ENCODE measurements at places on chromosomes 11 and 22.

DNA sequence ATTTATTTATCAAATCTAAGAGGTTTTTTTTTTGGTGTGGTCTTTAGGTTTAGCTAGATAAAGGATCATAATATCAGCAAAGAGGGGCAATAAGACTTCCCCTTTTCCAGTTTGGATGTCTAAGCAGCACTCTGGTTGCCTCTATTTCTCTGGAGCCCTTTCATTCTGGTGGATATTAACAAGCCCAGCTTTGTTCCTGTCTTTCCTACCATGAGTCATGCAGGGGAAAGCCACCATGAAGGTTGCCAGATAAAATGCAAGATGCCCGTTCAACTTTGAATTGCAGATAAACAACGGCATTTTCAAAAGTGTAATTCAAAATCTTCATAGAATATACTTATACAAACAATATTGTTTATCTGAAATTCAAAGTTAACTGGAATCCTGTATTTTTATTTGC lies 143.6 kb downstream of the ADAMTS15 start:
- DNase-seq = no peak

GRCh38 chr22:27245056-27245455 lies 556.5 kb downstream of the MN1 start:
- DNase-seq = no peak

GRCh38 chr11:81987829-81988472 lies 745.7 kb downstream of the FAM181B start:
- DNase-seq = no peak

DNA sequence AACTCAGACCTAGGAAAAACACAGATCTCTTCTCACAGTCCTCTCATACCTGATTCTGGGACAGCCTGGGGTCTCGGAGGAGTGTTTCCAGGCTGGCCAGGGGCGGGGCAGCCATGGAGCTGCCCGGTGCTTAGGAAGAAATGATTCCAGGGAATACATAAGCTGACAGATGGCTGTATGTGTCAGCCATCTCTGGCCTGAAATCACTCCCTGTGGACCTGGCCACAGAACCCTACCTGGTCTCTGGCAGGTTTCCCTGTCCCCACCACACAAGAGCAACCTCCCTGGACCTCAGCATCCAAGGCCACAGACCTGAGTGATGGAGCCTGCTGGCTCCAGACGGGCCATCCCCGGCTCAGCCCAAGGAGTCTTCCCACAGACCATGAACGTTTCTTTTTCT lies 10.0 kb downstream of the GGA1 start:
- DNase-seq = no peak

DNA sequence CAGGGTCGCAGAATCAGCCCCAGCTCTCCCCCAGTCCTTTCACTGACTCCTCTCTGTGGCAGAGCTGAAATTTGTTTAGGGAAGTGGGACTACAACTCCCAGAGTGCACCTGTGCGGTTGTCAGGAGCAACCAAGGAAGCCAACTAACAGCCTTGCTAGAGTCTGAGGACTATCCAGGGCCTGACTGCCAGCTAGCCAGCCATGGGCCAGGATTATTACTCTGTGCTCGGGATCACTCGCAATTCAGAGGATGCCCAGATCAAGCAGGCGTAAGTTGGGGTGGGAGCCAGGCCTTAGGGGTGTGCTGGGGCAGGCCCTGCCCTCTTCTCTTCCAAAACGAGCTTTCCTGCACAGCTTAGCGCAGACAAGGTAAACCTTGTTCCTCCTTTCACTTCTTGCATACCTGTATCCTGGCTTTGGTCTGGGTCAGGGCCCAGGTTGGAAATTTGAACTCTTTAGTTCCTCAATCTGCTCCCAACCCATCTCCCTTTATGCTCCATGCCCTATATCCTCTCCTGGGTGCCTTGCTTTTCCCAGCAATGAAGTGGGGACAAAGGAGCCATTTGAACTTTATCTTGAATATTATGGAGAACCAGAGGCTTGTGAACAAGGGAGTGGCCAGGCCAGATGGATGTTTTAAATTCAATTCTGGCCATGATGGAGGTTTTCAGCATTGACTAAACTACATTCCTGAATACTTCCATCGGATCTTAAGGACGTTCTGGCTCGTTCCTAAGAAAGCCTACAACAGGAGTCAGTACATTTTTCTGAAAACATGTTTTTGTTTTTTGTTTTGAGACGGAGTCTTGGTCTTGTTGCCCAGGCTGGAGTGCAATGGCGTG lies at the start of gene DNAJB13:
TSS of gene DNAJB13 (plus strand) at position 158 of the 842 bp plus-strand sequence. CDS start at position 202, 44 bp downstream.
- no peak for DNase-seq

DNA sequence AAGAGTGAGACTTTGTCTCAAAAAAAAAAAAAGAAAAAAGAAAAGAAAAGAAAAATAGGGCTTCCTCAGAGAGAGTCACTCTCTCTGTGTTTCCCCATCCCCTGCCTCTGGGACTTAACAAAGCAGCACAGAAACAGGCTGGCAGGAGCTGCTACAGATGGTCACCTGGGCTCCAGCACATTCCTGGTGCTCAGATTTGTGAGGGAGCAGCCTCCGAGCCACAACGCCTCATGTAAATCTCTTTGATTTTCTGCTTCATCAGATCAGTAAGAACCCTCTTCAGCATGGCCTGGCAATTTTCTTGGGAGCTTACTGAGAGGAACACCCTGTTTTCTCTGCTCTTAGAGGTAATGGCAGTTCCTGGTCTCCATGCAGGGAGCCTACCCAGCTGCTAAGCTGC lies 15.2 kb upstream of the LDHA start:
- no peak for DNase-seq

DNA sequence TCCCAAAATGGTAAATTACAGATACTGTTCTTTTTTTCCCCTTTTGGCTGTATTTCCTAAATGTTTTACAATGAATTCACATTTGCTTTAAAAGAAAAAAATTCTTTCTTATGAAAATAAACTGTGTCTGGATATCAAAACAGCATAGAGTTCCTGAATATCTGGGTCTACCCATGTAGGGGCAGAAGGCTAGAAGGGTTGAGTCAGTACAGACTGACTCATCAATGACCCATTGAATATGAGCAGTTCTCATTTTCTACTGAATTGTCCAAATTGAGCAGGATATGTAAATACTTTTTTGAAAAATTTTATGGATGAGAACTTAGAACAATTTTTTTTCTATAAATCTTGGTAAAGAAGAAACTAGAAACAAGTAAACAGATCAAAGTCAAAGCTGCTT lies 16.3 kb upstream of the C11orf87 start:
- DNase-seq = no peak

DNA sequence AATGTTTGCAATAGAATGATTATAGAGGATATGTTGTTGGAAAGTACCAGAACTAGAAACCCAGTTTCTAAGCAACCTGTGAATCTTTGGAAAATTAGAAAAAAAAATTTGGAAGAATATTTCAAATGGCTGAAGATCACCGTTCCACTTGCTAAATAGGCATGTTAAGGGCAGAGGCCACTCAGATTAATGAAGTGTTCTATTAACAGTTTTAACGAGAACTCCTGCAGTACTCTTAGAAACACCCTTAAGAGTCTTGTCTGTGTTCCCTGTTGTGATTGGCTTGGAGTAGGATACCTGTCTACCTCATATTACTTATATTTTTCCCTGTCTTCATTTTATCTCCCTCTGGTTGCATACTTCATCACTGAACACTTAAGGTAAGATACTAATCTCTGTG lies 4.6 kb downstream of the C11orf54 start:
- no peak for DNase-seq

DNA sequence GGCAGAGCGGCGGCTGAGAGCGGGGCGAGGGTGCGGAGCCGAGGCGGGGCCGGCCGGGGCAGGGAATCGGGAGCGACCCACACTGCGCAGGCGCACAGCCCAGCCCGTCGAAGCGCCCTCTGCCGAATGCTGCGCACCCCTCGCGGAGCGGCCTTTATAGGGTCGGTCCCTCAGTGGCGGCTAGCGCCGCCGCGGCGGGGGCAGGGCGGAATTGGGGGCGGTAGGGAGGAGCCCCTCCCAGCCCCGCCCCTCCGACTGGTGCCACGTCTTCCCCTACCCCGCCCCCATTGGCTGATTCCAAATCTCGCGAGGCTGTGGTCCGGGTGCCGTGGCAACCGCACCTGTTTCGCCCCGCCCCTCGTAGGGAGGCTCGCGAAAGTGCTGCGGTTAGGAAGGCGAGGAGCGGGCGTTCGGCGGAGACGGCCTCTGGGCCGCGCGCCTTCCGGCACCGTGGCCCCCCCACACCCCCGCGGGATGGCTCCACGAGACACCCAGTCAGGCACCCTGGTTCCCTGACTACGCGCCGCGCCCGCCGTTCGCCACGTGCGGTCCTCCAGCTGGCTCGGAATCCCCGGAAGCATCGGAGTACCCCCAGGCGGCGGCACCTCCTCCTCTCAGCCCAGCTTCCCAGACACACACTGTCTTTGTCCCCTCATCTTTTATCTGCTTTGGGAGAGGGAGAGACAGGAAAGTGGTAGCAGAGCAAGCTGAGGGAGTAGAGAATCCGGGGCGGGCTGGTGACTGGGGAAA lies at the start of gene EHD1:
TSS of gene EHD1 (minus strand) at position 128 of the 750 bp plus-strand sequence. CDS start 157 bp downstream, outside the sequence.
- DNase-seq = peak; percentile 100

- DNase-seq = no peak
These were observed 71.3 kb upstream of the CLDN5 start for GRCh38 chr22:19595532-19595931.

GRCh38 chr11:110852921-110853490 lies 140.8 kb upstream of the ARHGAP20 start:
- DNase-seq = no peak

DNA sequence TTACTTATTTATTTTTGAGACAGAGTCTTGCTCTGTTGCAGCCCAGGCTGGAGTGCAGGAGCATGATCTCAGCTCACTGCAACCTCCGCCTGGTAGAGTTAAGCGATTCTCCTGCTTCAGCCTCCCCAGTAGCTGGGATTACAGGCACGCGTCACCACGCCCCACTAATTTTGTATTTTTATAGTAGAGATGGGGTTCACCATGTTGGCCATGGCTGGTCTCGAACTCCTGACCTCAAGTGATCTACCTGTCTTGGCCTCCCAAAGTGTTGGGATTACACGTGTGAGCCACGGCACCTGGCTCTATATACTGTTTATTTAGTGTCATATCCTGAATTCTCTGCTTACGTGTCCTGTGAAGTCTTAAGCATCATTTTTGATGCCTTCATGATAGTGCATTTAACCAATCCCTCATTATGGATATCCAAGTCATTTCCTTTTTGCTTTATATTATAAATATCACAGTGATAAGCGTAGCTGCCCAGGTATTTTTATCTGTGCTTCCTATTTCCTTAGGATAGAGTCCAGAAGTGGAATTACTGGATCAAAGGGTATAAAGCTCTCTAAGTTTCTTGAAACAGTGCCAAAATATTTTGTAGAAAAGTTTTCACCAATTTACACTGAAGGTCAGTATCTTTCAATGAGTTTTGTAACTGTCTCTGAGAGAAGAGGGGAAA lies 871 bp upstream of the SIDT2 start:
- no peak for DNase-seq

GRCh38 chr11:39247570-39248137 lies 2211.8 kb downstream of the LRRC4C start:
- DNase-seq = no peak

DNA sequence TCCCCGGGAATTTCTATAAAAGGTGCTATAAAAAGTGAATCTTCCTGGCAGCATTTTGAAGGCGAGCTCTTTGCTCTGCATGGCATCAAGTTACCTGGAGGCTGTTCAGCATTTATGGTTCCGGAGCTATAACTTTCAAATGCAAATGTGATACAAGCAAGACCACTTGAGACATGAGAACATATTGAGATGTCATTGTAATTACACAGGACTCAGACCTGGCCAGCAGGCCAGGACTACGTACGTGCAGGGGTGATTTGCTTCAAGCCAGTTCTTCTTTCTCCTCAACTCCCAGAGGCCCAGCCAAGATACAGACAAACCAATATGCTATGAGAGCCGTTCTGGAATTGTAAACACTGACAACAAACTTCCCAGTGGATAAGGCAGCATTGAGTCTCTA lies 227.4 kb upstream of the FAT3 start:
- no peak for DNase-seq

DNA sequence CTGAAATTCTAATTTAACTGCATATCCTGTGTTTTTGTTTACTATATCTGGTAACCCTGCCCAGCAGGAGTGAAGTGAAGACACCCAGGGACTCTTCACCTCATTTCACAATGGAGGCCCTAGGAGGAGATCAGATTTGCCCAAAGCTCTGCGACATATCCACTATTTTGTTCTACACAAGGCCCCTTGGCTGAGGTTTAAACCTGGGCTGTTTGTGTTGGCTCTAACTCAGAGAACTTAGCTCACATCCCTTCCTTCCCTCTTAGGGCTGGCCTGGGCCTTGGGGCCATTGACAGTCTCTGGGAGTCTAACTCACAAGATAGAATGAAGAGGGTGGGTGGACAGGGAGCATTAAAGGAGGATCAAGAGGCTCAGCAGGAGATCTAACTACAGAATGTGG lies 8.2 kb upstream of the PLA2G3 start:
- DNase-seq = no peak

GRCh38 chr11:19864141-19865140 lies 151.8 kb downstream of the NAV2 start:
- no peak for DNase-seq

DNA sequence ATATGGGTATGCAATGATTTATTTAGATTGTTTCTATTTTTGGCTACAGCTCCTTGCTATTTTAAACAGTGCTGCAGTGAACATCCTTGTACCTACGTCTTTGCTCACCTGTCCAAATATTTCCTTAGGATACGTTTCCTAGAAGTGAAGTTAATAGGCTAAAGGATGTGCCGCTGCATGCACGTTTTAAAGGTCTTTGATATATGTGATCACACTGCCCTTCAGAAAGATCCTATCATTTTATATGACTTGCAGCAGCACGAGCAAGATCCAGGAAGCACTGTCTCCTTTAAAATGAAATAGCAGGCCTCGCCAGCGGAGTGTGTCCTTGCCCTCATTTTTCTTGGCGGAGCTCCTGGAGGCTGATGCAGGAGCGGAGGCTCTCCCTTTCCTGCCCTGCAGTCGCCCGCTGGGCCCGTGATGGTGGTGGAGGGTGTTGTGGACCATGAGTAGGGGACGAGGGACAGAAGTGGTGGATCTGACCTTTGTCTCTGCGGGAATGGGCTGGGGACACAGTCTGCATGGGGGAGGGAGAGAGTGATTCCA lies 19.4 kb downstream of the RPS6KA4 start:
- DNase-seq = no peak

- no peak for DNase-seq
These were observed 31.5 kb downstream of the KIAA0930 start for GRCh38 chr22:45208993-45209838.

- no peak for DNase-seq
These were observed 11.0 kb upstream of the APOL6 start for GRCh38 chr22:35637254-35637653.

DNA sequence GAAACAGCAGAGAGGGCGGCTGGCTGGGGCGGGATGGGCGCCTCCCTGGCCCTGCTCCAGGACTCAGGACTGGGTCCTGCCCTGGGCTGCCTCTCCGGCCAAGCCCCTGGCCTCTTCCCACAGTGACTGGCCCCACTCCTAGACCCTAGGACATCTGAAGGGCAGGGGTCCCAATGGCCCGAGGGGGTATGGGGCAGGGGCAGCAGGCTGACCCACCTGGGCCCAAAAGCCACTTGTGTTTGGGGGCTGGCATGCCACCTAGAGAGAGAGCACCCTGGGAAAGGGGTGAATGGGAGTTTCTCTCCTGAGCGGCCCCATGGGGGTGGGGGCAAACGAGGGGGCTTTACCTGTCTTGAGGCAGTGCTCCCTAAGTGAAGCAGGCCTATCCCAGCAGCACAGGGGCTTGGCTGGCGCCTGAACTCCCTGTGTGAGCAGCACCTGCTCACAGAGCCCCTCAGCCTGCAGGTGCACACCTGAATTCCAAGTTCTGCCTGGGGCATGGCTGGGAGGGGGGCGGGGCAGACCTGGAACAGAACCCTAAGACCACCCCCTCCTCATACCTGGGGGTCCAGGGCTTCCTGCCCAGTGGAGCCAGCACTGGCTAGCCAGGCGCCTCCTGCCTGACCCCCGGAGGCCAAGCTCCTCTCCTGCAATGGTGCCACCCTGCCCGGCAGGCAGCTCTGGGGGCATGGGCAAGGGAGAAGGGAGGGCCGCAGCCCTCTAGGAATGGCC lies 16.9 kb downstream of the DUSP8 start:
- no peak for DNase-seq
